ENCODE measurements at places on chromosomes 5 and 9.

- peak; percentile 98 for DNase-seq
Observed at GRCh38 chr9:131180454-131180853, 55.1 kb downstream of the NUP214 start.

DNA sequence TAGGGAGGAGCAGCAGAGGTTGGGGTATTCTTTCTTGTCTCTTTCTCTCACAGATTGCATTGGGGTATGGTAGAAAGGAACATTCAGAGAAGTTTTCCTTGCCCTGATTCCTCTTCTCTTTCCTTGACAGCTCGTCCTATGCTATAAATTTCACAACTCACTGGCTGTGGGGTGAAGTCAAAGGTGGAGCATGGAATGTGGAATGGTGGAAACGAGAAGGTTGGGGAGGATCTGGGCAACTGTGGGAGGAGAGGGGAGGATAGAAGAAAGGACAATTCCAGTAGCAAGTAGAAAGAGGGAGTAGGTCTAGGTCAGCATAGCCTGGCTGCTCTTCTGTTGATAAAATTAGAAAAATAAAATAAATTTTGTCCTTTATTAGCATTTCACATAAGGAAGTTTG, 39.0 kb upstream of the POC5 start:
- no peak for DNase-seq

DNA sequence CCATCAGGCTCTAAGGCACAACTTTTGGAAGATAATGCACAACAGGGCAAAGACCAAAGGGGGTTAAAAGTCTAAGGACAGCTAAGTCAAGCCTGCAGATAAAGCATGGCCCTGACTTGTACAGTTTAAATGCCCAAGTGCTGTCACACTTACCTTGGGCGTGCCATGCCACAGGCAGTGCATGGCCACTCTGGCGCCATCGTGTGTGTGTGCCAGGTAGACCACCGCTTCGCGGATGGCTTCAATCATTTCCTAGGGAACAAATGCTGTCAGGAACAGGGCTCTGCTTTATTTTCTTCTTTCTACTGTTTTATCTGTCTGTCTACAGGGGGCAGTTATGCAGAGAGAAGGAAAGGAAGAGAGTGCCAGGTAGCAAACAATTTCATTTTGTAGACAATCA, 19.3 kb downstream of the PUM3 start:
- DNase-seq = peak; percentile 22

- DNase-seq = no peak
Observed at GRCh38 chr5:14438195-14438606, 143.4 kb upstream of the OTULINL start.

DNA sequence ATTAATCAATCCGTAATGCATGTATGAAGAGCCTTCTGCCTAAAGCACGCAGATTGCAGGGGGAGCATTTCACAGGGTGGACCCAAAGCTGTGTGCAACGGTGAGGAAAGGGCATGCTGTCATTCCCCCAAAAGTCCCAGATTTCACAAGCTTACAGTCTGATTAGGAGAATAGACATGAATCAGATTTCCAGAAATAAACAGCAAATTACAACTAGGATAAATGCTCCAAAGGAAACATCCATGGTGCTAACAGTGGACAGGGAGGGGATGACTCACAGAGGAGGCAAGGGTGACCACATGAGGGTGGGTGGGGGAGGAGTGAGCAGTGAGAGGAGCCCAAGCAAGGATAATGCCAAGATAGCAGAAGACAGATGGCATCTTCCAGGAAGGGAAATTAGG, 258.4 kb upstream of the TAS2R1 start:
- peak; percentile 88 for DNase-seq

GRCh38 chr5:72347801-72348308, 27.7 kb downstream of the PTCD2 start:
- DNase-seq = peak; percentile 94

DNA sequence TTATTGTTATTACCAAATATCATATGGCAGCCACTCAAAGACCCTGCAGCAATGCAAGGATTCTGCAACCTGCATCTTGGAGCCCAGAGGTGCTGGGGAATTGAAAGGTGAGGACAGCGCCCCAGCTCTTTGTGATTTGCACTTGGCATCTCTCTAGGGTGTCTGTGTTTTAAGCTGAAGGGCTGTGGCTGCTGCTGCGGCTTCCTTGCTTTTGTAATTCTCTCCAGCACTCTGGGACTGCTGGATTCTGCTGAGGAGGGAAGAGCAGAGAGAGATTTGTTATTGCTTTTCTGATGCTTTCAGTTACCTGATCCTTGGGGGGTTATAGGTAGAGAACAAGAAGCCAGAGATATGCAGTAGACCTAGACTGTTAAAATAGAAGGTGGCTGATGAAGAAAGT, 562.4 kb downstream of the EBF1 start:
- no peak for DNase-seq

DNA sequence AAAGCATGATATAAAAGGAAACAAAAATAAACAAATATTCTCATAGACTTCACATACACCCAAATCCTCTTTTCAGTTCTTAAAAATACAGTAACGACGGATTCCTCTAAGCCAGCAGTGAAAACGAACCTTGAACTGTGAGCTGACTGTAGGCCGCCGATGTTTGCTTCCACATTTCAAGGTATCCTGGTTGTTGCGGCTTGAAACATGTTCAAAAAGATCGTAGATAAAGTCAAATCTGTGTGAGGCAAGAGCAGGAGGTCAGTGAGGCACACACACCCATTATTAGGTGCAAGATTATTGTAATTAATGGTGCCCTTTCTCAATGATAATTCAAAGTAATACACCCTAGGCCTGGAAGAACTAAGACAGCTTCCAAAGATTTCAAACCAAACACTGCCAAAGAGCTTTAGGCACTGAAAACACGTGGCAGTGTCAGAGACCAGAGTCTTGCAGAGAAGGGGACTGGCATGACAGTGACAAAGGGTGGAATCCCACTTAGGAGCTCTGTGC, 141.2 kb upstream of the RETREG1 start:
- no peak for DNase-seq

GRCh38 chr9:113343732-113344231, 3.7 kb upstream of the WDR31 start:
- peak; percentile 57 for DNase-seq

DNA sequence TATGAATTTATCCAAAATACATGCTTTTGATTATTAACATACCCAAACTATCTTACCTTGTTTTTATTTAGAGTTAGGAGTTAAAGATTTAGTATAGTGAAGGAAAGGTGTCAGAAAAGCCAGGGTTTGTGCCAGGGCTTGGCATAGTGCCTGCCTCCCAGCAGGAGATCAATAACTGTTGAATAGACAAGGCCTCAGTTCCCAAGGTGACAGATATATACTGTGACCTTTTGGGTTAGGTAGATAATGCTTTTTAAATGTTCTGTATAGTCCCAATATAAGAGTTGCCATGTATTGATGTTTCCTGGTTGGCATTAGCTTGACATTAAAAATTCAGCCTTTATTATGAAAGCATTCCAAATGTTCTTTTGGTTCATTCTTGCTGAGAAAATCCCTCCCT, 121.8 kb downstream of the MCTP1 start:
- no peak for DNase-seq

- DNase-seq = no peak
Observed at GRCh38 chr9:111969622-111970021, 73.0 kb downstream of the UGCG start.

- peak; percentile 52 for DNase-seq
Observed at GRCh38 chr5:178589180-178590140, 733 bp downstream of the COL23A1 start.

DNA sequence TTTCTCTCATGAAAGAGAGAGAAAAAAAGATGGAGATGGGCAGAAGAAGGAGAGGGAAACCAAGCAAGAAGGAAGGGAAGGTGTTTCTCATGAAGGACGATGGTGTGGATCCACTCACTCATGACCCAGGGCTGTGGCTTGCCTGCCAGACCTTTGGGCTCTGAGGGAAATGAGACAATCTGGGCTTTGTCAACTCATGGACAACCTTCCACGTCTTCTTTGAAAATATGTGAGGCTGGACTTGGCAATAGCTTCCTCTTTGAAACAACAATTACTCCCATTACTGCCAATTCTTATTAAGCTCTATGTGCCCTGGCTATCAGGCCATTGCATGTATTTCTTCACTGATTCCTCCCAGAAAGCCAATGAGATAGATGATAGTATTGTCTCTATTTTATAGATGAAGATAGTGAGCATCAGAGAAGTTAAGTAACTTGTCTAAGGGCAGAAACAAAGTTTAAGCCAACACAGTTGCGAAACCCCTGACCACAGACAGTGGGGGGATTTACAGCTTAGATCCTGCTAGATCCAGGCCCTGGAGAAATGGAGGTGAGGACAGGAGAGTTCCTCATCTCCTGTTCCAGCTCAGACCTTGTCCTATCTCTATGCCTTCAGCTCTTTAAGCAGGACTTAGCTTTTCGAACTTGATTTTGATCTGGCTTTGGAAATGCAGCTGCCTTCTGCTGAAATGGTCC, 132.4 kb downstream of the GCNT1 start:
- no peak for DNase-seq

DNA sequence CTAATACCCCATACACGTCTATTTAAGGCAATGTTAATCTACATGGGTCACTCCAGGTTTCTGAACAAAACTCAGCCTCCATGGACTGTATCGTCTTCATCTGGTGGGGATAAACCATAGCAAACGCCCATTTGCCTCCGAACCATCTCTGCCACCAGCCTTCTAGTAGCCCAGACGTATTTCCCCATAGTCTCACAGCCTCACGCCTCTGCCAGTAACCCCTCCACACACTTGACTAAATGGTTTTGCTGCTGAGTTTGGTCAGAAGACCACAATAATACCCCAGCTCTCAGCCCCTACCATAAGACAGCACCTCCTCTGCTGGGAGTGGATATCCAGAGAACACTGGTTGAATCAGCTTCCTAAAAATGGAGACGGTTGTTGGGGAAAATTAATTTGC, 8.7 kb downstream of the ERAP2 start:
- DNase-seq = no peak

DNA sequence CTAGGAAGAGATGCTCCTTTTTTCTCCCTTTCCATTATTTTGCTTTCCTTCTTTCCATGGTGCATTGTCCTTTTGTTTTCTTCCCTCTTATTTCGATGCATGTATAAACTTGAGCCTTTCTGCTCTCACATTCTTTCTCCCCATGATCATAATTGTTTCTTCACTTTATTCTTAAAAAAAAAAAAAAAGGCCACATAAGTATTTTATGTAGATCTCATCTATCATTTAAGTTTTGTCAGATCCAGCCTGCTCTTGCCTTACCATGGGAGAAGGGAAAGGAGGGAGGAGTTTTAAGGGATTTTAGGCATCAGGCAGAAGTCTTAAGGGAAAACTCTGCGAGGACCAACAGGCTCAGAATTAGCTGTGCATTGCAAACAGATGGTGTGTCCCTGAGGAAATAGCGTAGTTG, 11.1 kb downstream of the TGFBR1 start:
- no peak for DNase-seq

GRCh38 chr9:116115761-116116353, 37.7 kb upstream of the PAPPA start:
- DNase-seq = peak; percentile 80

DNA sequence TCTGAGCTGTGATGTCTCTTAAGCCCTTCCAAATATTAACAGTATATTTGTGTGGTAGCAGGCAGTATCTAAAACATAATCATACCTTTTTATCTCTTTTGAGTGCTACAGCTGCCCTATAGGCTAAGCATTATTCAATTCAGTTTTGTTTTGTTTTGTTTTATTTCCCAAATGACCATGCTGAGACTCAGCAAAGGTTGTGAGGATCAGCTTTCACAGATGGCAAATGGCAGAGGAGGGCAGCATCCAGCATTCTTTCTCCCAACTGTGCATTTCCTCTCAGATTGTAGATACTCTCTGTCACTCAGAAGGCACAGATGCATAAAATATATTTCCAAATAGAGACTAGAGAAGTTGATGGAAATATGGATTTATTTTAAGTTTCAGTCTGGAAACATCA, 90.7 kb downstream of the DAPK1 start:
- DNase-seq = no peak

- no peak for DNase-seq
Observed at GRCh38 chr5:173742432-173742816, 126.0 kb upstream of the BOD1 start.

- no peak for DNase-seq
Observed at GRCh38 chr9:85258236-85258635, 483.5 kb downstream of the AGTPBP1 start.

GRCh38 chr9:114452219-114453165, 52.8 kb downstream of the WHRN start:
- no peak for DNase-seq

GRCh38 chr9:32708480-32709150, 73.1 kb upstream of the TAF1L start:
- no peak for DNase-seq

- no peak for DNase-seq
Observed at GRCh38 chr9:118567861-118568260, 801.4 kb downstream of the BRINP1 start.

- peak; percentile 90 for DNase-seq
Observed at GRCh38 chr5:130549884-130550561, 615.0 kb downstream of the HINT1 start.

GRCh38 chr5:89988998-89989655, 420.4 kb downstream of the CETN3 start:
- peak; percentile 89 for DNase-seq

- DNase-seq = peak; percentile 79
Observed at GRCh38 chr5:138354926-138355378, 2.5 kb downstream of the KDM3B start.

- no peak for DNase-seq
Observed at GRCh38 chr5:172235827-172236736, 42.1 kb downstream of the EFCAB9 start.

DNA sequence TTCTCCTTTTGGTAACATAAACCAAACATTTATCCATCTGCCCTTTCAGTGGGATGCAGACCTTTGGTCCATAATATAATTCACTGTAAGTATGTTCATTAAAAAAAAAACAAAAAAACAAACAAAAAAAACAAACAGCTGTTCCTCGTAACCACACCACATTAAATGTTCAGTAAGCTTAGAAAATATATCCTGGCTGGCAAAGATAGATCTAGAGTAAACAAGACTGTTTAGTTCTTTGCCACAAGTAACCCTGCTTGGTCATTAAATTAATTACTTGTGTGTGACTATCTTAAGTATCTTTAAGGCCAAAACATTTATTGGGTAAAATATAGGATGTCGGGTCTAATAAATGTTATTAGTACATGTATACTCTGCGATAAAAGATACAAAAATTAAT, 1717.1 kb downstream of the EFNA5 start:
- DNase-seq = no peak
